OCI-M1 (cell line): ENCODE measurements at places on chromosomes 1 and 21.

- no peak for DNase-seq
These were observed 49.0 kb downstream of the OBSCN start for GRCh38 chr1:228256626-228257375.

DNA sequence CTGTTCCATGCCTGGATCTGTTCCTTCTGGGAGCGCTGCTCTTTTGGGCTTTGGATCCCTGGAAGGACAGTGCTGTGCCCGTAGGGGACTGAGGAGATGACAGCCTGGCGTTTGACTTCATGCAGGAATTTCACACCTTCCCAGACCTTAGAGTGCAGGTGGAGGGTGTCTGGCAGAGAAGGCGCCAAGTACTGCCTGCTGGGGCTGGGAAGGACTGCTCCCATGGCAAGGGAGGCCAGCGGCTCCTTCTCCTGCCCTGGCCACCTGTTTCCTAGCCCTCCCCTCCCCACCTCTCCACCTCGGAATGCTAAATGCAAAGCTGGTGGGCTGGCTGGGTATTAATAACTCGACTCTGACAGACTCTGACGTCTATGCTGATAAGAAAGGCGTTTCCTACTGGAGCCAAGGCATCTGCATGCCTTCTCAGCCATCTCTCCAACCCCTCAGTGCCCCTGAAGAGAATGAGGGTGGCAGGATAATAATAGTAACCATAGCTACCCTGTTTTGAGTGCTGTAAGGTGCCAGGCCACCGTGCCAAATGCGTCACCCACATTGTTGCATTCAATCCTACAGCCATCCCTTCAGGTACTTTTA lies 17.5 kb upstream of the PDIK1L start:
- no peak for DNase-seq

DNA sequence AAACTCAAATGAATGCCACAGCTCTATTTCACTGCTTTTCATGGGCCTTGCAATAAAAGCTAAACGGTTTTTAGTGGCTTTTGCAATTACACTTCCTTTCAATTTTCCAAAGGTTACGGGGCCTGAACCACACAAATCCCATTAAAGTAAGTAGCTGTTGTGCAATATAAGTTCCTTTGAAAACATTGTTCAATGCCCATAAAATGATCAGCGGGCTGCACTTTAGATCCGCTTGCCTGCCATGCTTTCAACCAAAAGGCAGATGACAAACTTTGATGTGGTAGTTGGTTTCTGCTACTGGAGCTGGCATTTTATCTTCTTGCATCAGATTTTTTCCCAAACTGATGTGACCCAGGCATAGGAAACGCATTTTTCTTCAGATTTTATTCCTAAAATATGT lies 50.2 kb downstream of the PRRX1 start:
- no peak for DNase-seq

- DNase-seq = no peak
These were observed 159.3 kb downstream of the TSEN15 start for GRCh38 chr1:184210862-184211261.
